ENCODE measurements at places on chromosomes 11 and 22.

- no peak for DNase-seq
Measured at GRCh38 chr11:119470317-119471291, 47.6 kb upstream of the THY1 start.

- no peak for DNase-seq
Measured at GRCh38 chr11:68409748-68410344, 50.7 kb upstream of the PPP6R3 start.

GRCh38 chr22:27654546-27655445 is 146.8 kb downstream of the MN1 start:
- DNase-seq, result no peak

DNA sequence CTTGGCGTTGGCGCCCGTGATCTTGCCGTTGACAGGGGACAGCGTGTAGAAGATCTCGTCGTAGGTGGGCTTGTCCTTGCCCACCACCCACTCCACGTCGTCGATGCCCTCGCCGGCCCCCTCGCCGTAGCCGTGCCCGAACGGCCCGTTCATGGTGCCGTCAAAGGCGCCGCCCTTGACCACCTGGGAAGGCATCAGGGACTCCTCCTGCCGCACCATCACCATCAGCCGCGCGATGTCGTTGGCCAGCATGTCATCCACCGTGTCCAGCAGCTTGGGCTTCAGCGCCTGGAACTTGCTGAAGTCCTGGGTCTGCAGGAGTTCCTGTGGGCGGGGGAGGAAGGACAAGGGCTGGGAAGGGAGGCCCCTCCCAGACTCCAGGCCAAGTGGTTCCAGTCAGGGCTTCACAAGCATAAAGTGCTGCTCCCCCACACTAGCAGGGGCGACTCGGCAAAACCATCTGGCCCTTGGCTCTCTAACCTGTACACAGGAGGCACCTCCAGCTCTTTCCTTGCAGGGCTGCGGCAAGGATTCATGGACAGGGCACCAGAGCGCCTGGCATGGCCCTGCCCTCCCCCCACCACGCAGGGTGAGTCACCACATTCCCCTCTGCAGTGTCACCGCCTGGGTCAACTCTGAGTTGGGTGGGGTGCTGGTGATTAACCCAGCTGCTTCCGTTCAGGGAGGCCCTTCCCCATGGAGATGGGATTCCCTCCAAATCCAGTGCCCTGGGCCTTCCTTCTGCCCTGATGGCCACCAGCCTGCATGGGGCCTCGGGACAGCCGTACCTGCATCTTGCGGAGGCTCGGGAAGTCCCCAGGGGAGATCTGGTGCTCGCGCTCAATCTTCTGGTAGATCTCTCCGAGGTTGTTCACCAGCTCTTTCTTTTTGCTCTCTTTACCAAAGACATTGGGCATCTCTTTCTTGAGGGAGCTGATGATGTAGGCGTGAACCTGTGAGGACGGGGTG is 10.4 kb upstream of the CDC42BPG start:
- peak; percentile 80 for DNase-seq

- DNase-seq, result no peak
Measured at GRCh38 chr11:125233736-125234275, 69.3 kb downstream of the PKNOX2 start.

- no peak for DNase-seq
Measured at GRCh38 chr11:113022262-113022661, 61.0 kb downstream of the NCAM1 start.

DNA sequence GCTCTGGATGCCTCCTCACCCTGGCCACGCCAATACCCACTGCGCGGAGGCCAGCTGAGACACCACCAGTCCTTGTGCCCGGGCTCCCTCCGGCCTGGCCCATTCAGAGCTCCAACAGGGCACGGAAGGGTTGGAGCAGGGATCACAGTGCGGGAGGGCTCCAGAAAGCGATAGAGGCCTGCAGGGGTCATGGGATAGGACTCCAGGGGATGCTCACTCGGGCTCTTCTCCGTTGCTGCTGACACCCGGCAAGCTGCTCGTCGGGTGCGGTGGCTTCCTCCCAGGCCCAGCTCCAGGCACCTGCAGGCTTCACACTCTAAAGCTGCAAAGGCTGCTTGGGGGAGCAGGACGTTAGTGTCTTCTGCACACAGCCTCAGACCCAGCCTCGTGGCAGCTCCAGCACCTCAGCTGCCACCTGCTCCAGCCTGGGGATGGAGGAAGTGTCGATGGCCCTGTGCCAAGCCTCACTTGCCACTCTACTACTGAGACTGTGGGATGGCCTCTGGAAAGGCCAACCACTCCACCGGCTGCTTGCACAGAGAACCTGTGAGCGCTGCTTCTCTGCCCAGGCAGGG is 10.6 kb downstream of the WNT7B start:
- no peak for DNase-seq

DNA sequence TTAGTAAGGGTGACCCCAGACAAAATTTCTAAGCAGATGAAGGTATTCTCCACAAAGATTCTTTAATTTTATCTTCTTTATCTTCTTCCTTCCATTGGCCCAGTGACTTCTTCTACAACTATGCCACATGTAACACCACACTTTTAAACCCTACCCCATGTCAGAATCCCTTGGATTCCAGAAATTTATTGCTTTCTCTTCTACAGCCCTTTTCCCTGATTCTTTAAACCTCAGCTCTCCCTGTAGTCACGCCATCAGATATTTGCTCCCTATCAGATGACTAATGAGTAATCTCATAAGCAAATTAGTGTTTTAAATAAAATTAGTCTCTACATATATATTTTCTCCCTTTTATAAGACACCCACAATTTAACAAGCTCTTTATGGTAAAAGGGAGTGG is 423.4 kb upstream of the CHORDC1 start:
- no peak for DNase-seq

DNA sequence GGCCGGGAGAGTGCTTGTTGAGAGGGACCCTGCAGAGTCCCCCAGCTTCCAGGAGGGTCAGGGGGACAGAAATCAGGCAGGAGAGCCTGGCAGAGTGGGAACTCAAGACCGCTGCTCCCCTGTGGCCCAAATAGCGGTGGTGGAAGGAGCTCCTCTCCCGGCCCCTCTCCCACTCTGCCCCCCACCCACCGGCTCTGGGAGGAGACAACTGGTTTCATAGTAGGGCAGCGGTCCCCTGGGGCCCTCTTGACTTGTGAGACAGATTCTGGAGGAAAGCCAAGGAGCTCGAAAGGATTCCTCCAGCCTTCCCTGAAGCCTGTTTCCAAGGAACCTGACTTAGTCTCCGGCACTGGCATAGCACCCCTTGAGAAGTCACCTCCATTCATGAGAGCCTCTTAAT is 10.1 kb downstream of the PKNOX2 start:
- no peak for DNase-seq

- DNase-seq, result no peak
Measured at GRCh38 chr22:41231369-41231768, 9.4 kb downstream of the CHADL start.

DNA sequence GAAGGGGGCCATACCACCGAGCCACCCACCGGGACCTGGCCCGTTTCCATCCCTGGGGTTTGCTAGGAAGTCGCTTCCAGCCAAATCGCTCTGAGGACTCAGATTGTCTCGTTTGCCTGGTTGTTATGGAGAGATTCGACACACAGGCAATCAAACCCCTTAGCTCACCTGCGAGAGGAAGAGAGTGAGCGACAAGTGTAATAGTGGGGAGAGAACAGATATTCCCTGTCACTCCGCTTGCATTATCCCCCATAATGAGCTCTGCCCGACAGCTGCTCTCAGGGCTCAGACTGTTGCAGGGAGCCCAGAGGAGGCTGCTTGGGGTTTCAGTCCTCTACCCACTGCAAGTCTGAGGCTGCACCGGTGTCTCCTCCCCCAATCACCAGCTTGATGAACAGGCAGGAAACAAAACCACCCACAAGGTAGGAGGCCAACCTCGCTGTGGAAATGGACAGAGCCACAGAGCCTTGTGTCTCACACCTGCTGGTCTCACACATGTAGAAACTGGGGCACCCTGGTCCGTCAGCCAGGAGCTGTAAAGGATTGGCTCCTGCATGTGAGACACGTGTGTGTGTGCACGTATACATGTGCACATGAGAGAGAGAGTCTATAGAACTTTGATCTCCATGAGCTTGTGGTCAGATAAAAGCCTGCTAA is 351.1 kb downstream of the BUD13 start:
- DNase-seq, result no peak

DNA sequence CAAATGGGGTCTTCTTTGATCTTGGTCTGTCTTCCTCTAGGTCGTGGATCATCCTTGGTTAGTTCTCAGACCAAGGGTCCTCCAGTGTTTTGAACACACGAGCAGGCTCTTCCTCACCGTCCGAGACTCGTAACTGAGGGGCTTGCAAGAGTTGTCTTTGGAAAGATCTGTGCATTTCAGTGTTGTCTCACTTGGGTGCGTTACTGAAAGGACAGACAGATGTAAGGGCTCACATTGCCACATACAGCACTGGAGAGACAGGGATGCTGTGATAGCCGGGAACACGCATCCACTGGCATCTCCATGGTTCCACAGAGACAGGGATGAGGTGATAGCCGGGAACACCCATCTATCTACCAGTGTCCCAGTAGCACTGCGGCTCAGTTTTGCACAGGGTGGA is 15.7 kb downstream of the GLB1L2 start:
- no peak for DNase-seq

DNA sequence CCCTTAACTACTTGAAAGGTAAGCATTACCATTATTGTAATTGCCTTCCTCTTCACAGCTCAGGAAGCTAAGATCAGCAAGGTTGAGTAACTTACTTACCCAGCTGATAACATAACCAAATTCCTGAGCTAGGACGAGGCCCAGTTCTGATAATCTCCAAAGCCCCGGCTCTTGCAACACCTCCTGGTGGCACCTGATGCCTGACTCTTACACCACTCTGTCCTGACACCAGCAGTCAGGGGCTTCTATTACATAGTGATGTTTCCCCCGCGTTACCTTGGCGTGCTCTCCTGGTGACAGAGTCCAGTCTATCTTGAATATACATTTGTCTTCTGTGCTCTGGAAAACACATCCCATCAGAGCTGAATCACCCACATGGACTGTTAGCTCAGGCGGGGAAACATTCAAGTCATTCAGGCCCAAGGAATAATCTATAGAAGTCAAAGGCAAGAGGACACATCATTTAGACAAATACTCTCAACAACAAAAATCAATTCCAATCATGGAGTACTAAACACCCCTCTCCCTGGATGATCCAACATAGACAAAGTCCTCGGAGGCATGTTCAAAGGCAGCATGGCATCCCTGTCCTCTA is 12.6 kb downstream of the JAML start:
- no peak for DNase-seq

- DNase-seq, result no peak
Measured at GRCh38 chr11:59707371-59707770, 6.3 kb downstream of the OR10V1 start.

DNA sequence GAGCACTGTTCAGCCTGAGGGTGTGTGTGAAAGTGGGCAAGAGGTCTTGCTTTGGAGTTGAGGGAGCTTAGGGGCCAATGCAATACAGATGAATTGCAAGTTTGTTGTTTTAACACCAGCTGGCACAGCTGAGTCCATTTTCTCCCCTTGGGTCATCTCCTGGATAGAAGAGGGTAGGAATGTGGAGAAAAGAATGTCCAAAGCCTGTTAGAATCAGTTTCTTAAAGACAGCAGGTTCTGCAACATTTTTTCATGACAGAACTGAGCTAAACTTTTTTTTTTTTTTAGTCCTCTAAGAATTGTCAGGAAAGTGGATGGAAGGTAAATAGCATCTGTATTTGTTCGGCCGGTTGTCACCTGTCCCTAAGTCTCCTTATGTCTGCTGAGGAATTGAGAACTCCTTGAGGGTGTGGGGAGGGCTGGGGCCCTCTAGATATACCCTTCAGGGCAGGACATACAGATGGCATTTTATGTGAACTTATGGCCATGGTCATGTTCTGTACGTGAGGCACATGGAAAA is 211.1 kb upstream of the CADM1 start:
- DNase-seq, result no peak

DNA sequence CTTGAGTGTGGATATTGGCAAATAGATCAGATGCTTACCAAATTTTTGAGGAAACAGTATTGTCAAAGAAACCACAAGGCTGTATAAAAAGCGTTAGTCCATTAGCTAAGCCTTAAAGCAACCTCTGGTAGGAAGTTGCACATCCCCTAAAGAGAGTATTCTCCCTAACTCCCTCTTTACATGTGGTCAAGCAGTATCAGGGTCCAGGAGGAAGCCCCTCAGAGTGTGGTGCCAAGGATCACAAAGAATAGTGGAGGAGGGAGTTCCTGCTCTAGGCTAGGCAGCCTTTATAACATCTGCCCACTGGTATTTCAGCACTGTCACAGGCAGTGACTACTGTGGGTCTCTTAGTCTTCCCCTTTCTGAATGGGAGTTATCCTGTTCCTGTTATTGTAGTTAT is 18.8 kb upstream of the AMPD3 start:
- no peak for DNase-seq

- no peak for DNase-seq
Measured at GRCh38 chr11:92226331-92227229, 2.0 kb downstream of the FAT3 start.

DNA sequence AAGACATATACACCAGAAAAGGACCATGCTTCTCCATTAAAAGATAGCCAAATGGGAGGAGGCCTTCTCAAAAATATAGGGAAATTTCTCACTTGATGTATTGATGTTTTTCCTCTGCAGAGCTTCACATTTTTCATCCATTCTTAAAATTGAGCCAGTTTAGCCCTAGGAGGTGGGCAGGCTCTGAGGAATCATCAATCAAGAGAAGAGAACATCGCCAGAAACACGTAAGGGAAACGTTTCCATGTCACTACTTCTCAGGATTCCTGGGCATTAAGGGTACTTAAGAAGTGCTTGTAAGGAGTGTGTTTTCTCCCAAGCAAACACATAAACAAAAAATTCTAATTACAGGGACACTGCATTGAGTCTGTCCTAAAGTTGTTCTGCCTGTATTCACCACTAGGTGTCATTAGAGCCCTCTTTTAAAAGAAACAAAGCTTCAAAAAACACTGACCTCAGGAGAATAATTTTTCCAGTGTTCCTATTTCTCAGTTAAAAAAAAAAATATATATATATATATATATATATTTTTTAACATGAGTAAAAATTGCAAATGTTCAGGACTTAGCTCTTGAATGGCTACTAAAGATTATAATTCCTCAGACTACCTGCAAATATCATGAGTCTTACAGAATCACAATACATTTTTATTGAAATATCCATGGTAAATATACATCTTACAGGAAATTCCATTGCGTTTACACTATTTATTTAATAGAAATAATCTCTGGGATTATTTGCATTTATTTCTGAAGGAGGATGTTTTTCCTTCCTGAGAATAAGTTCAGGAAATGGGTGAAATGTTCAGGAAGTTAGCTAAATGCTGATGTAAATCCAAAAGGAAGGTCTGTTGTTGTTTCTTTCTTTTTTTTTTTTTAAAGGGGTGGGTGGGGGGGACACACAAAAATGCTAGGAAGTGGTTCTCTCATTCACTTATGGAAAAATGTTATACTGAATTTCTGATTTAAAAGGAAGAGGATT is 16.0 kb downstream of the FZD4 start:
- no peak for DNase-seq

DNA sequence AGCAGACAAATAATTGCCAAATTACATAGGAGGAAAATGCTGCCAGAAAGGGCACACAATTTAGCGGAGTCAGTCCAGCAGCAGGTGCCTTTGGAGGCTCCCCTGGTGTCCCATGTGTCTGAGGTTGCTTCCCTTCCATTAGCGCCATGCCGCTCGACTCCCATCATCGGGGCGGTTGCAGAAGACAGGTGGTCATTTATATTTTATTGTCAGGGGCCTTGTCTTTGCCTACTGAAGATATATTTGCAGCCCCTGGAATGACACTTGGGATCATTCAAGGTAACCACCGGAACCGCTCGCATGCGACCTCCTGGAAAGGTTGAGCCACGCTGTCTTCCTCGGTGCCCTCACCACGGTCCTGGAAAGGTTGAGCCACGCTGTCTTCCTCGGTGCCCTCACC is 298.3 kb downstream of the TBC1D22A start:
- DNase-seq, result no peak

All from C1 segment of cervical spinal cord (tissue), 14 donors.